ENCODE measurements at places on chromosomes 4 and X.
A peak's percentile ranks its signal among the peaks of the same experiment; 100 is the strongest.

DNA sequence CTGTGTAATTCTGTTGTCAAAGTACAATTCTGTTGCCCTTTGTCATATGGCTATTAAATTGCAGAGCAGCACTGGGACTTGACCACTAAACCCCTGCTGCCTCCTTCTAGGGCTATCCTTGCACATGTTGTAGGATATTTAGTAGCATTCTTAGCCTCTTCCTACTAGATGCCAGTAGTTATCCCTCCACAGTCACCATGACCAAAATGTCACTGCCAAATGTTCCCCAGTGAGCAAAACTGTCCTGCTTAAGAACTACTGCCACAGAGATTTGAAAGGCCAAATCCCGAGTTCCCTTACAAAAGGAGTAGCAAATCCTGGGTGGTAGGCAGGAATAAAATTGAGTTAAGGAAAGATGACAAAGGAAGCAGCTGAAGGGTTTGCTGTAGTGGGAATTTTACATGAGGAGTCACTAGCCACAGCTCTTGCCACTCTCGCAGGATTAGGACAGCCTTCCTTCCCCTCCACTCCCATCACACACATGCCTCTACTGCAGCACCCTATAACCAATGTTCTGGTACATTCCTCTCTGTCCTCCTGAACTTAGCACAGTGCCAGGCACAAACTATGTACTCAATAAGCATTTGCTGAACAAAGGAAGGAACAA, 8.4 kb downstream of the APBB2 start:
- DNase-seq = no peak

DNA sequence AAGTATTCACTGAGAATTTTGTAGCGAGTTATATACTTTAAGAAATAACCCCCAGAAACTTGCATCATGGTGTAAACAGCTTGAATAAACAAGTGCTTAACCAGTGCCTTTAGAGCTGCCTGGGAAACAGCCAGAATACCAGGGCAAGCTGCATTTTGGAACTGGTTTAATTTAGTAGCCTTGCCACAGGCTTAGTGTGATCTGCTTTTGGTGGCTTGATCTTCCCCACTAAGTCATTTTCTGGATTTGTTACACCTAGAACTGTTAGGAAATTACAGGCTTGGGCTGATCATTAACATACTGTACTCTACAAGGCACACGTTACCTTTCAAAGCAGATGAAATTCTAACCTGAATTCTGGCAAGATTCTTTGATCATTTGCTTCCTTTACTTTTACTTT, 35.4 kb downstream of the NPNT start:
- no peak for DNase-seq

- no peak for DNase-seq
Observed at GRCh38 chr4:11209826-11210225, 218.9 kb downstream of the HS3ST1 start.

DNA sequence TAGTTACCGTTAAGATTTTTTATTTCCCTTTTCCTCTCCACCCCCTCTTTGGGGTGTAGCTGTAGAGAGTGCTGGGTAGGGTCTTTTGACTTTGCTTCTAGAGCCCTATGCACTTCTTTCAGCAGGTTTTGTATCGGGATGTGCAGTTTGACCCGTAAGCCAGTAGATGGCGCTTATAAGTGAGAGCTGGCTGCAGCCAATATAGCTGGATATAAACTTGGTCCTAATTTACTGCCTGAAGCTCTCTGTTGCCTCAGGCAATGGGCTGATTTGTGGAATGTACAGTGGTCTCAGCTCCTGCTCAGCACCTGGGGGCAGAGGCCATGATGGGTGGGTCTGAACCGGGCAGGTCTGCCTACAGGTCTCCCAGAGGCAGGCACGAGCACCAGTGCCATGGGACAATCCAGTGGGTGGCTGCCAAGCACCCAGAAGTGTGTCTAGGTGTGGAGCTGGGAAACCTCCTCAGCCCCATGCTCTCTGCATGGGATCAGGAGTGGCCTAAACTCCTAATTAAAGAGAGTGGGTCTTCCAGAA, 146.5 kb downstream of the SPANXN1 start:
- peak; percentile 14 for DNase-seq

- no peak for DNase-seq
Observed at GRCh38 chr4:37882665-37883296, 8.1 kb upstream of the TBC1D1 start.

- DNase-seq = no peak
Observed at GRCh38 chr4:162457071-162457865, 293.5 kb upstream of the FSTL5 start.

DNA sequence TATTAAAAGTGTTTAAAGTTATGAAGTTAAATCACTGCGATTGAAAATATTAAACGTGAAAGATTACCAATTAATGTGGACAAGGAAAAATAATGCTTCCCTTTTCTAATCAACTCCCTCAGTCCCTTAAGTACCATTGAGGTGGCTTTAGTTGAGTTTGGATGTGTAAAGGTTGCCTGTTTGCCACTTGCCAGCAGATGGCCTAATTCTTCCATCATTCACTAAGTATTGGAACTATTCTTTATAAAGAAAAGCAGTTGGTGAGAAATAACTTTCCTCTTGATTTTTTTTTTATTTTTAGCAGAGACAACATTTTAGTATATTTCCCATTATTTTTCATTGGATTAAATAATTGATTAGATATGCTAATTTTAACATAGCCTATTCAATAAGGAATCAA, 295.9 kb upstream of the TACR3 start:
- peak; percentile 29 for DNase-seq

GRCh38 chrX:151386838-151387459, 10.1 kb upstream of the VMA21 start:
- no peak for DNase-seq

DNA sequence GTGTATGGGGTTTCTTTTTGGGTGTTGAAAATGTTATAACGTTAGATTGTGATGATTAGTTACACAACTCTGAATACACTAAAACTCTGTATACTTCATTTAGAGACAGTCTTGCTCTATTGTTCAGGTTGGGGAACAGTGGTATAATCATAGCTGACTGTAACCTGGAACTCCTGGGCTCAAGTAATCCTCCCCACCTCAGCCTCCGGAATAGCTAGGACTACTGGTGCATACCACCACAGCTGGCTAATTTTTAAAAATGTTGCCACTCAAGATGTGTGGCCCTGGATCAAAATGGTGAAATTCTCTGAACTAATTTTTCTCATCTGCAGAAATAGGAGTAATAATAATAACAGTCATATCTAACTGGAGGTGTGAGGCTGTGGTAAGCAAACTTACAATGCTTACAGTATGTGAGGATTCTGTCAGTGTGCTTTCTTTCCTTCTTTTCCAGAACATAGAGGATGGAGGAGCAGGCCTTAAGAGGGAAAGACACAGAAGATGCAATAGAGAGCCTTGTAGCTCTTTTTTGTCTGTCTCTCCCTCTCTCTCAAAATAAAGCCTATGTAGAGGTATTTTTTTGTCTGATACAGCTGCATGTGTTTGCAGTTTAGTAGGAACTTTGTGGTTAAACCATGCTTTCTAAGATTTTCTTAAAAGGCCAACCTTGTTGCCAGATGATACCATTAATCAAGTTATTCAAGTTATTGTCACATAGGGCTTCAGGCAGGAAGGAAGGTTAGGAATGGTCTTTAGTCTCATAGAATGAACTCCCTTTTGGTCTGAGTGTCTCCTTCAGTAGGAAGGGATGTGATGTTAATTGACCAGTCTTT, 7.5 kb downstream of the ADD1 start:
- DNase-seq = no peak

- no peak for DNase-seq
Observed at GRCh38 chr4:42955746-42956505, 63.4 kb downstream of the GRXCR1 start.

- DNase-seq = no peak
Observed at GRCh38 chr4:7281691-7282665, 89.6 kb downstream of the SORCS2 start.

- no peak for DNase-seq
Observed at GRCh38 chrX:44415639-44416386, 72.3 kb upstream of the EFHC2 start.

GRCh38 chr4:39522068-39522467, 5.2 kb downstream of the UGDH start:
- no peak for DNase-seq

DNA sequence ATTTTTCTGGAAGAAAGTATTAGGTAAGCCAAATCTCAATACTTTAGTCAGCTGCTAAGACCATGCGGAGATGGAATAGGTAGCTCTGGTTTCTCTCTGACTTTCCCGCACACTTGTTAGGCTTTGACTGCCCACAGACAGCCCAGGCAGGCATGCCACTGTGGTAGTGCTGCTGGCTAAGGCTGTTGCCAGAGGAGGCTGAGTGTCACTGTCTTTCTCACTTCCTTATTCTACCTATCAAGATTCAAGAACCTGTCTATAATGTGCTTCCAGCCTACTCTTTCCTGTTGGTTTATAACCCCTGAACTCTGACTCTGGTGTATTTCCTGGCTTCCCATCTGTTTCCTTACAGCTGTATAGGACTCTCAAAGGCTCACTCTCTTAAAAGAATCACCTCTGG, 81.8 kb upstream of the TRPC5 start:
- DNase-seq = no peak

GRCh38 chr4:78659264-78659663, 107.7 kb downstream of the ANXA3 start:
- DNase-seq = no peak

GRCh38 chr4:188021548-188022249, 26.1 kb downstream of the ZFP42 start:
- no peak for DNase-seq

DNA sequence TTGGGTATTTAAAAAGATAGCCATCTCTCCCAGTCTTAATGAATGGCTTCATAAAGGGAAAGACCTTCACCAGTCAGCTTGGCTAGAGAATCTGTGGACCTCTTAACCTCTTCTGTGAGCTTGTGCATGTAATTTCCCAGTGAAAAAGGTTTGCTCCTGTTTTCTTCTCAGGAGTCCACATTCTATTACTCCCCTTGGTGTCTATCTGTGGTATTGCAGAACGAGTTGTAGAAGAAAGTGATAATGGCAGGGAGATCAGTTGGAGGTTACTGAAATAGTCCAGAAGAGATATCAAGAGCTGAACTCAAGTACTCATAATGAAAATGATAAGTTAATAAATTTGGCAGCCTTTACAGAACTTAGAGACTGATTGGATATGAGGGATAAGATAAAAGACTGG, 16.5 kb upstream of the VAMP7 start:
- peak; percentile 6 for DNase-seq

DNA sequence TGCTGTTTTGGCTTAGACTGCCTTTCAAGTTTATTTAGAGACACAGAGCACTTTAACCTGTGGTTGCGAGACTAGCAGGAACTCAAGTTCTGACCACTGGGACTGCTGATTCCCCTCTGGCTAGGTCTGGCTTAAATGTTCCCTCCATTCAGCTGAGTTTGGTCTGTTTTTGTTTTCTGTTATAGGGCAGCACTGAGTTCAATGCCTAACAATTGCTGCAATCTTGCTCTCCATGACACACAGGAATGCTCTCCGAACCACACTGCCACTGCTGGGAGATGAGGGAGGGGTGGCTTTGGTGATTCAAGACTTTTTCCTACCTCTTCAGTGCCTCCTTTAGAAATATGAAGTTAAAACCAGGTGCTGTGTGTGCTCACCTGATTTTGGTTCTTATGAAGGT, 106.3 kb upstream of the EOLA2 start:
- no peak for DNase-seq

- no peak for DNase-seq
Observed at GRCh38 chr4:25100021-25100555, 60.2 kb downstream of the SEPSECS start.

DNA sequence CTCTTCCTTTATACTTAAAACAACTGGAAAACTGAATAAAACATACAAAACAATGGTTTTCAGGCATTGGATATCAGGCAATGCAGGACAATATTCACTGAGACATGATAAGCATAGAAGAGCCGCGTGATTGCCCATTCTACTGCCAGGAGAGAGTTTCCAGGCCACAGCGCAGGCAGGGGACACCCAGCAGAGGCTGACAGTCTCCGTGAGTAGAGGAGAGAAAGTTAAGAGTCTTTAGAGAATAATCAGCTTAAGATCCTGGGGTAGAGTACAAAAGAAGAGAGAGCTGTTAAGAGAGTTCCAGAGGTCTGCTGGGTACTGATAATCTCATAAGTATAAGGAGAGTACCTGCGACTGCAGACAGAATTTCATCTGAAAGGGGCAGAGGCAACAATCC, 18.4 kb upstream of the FRAS1 start:
- no peak for DNase-seq

GRCh38 chrX:102712981-102713625, 855 bp downstream of the GPRASP2 start:
- DNase-seq = peak; percentile 59

DNA sequence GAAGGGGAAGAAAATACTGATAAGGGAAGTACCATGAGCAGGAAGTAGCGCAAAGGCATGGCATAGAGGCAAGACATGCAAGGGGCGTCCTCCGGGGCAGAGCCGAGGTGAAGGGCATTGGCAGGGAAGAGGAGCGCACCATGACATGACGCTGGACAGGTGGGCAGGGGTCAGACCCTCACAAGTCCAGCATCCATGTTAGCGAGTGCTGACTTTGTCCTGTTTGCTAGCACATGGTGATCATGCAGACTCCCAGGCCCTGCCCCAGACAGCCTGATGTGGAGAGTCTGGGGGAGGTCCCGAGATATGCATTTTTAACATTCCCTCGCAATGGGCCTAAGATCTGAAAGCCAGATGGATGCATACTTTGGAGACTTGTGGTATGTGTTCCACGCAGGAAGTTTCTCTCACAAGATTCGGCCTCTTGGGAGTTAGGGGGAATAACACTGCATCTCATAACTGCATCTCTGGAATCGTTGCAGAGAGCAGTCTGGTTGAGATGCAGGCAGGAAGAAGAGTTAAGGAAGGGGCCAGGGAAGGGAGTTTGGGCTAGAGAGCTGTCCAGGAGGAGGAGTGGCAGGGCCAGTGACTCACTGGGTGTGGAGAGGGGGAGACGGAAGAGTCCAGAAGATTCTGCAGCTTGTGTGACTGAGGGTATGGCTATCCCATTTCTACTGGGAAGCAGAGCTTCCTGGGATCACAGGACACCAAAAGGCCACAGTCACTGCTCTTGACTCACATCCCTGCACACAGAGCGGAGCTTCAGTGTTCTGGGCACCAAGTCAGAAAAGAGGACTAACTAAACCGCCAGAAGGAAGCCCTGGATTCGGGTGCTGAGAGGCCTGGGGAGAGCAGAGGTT, 59.7 kb downstream of the FAM184B start:
- no peak for DNase-seq

DNA sequence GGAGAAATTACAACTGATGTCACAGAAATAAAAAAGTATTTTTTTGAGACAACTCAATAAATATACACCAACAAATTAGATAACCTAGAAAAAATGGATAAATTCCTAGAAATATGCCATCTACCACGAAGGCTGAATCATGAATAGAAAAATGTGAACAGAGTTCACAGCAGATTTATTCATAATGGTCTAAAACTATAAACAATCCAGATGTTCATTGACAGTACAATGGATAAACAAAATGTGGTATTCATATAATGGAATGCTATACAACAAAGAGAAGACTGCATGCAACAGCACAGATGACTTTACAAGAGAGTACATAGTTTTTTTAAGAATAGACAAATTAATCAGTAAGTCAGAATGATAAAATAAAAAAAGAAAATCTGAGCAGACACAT, 55.2 kb downstream of the CLOCK start:
- no peak for DNase-seq

Data from A673 (cell line).